ENCODE measurements at places on chromosomes 3 and 15.

- no peak for DNase-seq
Observed at GRCh38 chr3:150762662-150763121, 277 bp downstream of the SIAH2 start.

DNA sequence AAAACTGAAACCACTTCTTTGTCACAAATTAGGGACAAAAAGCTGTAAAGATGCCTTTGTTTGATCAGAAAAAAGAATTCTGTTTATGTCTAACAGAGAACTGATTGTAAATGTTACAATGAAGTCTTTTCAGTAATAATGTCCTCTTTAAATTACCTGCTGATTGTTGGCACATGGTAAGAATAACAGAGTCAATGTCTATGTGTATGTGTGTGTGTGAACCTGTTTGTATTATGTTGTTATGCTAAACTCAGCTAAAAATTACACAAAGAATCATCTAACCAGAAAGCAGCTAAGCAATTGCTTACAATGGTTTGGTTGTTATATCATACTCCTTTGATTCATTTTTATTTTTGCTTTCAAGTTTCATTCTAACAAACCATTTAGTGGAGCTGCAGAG lies 159.1 kb upstream of the PDZRN3 start:
- DNase-seq: no peak

- no peak for DNase-seq
Observed at GRCh38 chr15:58479941-58480340, 48.1 kb downstream of the LIPC start.

DNA sequence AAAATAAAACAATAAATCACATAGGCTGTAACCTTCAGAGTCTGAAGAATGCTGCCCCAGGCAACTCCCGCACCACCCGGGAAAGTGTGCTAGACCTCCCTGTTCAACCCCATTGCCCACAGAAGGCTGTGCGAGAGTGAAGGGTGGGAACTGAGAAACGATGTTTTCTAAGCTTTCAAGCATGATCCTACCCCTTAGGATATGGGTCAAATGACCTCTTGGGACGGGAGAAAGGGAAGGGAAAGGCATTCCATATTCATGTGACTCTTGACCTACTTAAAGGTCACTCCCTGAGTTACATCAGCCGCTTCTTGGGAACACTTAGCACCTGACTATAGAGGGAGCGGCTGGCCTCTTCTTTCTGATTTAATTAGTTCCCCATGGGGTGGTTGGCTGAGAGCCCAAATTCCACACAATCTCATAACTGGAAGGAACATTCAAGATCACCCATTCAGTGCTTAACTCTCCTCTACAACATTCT lies 114.7 kb upstream of the SLC24A5 start:
- no peak for DNase-seq

GRCh38 chr15:80710635-80711554 lies 15.8 kb downstream of the ABHD17C start:
- peak; percentile 60 for DNase-seq

DNA sequence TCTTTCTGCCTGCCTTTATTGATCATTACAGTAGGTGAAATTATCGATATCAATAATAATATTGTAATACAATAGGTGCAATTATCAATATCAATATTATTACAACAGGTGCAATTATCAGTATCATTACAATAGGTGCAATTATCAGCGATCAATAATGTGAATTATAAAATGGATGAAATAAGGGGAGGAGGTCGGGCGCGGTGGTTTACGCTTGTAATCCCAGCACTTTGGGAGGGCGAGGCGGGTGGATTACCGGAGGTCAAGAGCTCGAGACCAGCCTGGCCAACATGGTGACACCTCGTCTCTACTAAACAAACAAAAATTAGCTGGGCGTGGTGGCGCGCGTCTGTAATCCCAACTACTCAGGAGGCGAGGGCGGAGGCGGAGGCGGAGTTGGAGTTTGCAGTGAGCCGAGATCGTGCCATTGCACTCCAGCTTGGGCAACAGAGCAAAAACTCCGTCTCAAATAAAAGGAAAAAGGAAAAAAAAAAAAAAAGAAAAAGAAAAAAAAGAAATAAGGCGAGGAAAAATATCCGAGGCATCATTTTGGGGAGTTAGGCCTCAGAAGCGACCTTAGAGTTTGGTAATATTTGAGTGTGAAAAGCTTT lies 611 bp upstream of the BNIP2 start:
- peak; percentile 86 for DNase-seq

DNA sequence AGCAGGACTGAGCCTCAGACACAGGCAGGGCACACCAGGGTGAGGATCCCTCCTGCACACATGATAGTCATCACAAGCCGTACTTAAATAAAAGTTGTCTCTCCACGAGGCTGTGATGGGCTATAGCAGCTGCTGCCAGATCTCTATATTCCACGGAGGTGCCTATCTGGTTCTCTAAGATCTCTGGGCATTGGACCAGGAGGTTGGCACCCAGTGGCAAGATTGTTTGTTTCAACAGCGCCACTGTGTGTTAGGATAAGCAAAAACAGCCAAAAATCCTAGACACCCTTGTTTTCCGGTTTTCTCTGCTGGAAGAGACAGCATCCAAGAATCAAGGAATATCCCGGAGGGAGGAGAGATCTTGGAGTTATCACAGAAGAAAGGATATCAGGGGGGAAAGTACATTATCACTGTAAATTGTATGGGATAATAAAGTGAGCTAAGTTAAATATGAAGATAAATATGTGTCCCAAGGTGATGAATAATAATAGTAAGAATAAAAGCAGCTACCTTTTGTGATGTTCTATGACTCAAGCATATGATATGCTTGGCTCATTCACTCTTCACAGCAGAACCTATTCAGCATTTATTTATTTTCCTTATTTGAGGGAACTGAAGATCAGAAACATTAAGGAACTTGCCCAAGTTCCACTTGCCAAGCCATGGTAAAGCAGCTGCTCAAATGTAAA lies 90.6 kb upstream of the AKAP13 start:
- peak; percentile 49 for DNase-seq

DNA sequence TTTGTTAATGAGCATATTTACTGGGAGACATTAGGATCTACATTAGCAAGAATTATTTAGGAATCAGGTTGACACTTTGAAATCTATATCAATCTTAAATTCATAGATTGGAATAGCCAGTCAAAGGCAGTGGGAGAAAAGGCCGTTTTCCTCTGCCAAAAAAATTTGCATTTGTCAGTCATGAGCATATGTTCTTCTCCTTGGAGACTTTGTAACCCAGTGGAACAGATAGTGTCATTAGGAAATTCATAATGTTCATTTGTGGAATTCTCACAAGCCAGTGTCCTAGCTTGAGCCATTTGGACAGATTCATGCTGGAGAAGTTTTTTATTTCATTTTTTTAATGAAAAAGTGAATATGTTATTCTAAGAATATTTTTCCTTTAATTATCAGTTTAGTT lies 260.1 kb downstream of the OXSM start:
- no peak for DNase-seq

- no peak for DNase-seq
Observed at GRCh38 chr3:49460188-49460890, 9.7 kb upstream of the DAG1 start.

DNA sequence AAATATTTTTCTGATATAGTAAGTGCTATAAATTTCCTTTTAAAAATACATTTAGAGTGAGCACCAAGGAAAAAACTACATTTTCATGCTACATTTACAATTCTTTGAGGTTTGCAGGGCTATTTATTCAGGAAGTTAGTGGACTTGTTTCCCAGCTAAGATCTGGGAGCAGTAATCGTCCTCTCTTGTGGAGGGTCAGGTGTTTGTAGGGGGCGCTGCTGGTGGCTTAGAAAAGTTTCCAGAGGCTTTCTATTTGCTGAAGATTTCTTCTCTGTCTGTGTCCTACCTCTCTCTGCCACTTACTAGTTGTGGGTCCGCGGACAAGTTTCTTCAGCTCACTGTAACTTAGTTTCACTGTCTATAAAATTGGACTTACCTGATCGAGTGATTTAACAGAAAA lies 163.9 kb downstream of the PEX5L start:
- no peak for DNase-seq

GRCh38 chr3:170802164-170803151 lies 67.5 kb downstream of the RPL22L1 start:
- DNase-seq: no peak

DNA sequence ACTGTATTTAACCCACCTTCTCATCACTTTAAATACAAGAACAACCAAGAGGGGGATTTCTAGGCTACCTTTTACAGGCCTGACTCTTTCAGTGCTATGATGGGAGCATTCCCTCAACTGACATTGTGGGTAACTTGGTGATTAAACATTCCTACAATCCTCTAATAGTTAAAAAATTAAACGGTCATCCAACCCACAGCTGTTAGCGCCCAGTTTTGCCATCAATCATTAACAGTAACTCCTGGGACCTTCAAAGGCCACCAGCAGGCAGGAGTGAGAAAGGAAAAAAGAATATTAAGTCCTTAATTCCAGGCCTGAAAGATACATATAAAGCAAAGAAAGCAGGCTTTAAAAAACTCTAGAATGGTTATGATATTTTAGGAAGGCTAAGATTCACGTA lies 512.1 kb downstream of the MAGI1 start:
- no peak for DNase-seq

DNA sequence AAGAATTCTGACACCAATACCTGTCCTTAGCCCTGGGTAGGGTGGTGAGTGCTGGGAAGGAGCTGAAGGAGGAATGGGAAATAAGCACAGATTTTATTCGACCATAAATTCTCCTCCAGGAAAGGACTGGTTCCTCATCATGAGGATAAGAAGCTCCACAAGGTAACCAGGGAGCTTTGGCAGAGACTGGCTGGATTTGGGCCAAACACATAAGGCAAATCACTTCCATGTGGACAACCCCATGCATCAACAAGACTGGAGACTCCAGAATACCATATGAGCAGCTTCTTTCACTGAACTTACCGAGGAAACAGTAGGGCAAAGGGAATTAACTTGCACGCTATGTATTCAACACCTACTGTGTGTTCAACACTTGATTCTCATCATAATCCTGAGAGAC lies 312.5 kb downstream of the NTRK3 start:
- no peak for DNase-seq

GRCh38 chr3:125654526-125654925 lies 59.2 kb upstream of the OSBPL11 start:
- DNase-seq: no peak

GRCh38 chr3:38469852-38470251 lies 16.2 kb downstream of the ACVR2B start:
- no peak for DNase-seq

- DNase-seq: peak; percentile 81
Observed at GRCh38 chr15:40776537-40777141, 6.9 kb downstream of the C15orf62 start.

- no peak for DNase-seq
Observed at GRCh38 chr3:171415070-171415469, 45.1 kb downstream of the TNIK start.

GRCh38 chr15:57306944-57307411 lies 69.3 kb upstream of the CGNL1 start:
- DNase-seq: no peak

GRCh38 chr15:78112551-78112950 lies 18.7 kb downstream of the CIB2 start:
- no peak for DNase-seq

GRCh38 chr3:53650424-53650823 lies 156.0 kb downstream of the CACNA1D start:
- DNase-seq: no peak

- peak; percentile 48 for DNase-seq
Observed at GRCh38 chr3:156681002-156681401, 6.6 kb downstream of the TIPARP start.

DNA sequence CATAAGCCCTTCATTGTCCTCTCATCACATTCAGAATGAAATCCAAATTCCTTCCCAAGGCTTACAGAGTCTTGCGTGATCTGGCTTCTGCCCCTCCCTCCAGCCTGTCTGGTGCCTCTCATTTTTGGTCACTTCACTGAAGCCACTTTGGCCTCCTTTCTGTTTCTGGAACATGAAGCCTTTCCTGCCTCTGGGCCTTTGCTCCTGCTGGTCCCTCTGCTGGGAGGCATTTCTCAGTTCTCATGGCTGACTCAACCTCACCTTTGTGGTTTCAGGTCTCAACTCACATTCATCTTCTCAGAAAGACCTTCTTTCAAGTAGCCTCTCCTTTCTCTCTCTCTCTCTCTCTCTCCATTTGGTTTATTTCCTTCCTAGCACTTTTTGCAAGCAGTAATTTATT lies 43.9 kb upstream of the BHLHE40 start:
- DNase-seq: no peak

DNA sequence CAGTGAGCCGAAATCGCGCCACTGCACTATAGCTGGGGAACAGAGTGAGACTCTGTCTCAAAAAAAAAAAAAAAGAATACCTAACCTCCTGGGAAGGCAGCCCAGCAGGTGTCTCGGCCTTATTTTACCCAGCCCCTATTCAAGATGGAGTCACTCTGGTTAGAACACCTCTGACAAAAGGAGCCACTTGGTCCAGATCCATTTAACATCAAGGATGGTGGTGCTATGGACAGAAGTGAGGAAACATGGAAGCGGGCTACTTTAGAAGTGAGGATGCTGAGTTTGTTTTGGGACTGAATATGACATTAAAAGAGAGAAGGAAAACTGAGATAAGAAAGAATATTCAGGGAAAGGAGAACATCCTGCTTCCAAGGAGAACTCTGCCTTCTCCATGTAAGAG lies 14.7 kb downstream of the GLDN start:
- DNase-seq: no peak

GRCh38 chr3:10394491-10395025 lies 73.6 kb upstream of the SEC13 start:
- DNase-seq: no peak

DNA sequence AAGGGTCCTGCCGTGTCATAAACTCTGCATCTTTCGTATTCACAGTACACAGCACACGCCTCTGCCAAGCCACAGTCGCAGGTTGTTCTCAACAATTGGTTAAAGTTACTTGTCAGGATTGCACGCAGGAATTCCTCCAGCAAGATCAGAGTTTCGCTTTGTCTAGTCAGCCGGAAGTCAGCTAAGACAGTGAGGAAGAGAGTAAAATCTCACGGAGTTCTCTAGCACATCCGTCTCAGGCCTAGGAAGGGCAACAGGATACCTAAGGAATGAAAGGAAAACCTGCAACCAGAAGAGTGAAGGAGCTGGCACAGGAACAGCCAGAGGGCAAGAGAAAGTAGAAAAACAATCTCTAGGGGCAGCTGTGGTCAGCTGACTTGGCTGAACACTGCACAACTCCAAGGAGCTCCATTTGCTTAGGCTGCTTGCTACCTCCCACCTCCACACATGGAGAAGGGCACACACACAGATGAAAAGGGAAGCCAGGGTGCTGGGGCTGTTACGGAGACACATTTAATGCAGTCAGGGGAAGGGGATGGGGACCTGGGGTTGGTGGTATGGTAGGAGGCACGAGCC lies 23.7 kb downstream of the RORA start:
- DNase-seq: no peak

DNA sequence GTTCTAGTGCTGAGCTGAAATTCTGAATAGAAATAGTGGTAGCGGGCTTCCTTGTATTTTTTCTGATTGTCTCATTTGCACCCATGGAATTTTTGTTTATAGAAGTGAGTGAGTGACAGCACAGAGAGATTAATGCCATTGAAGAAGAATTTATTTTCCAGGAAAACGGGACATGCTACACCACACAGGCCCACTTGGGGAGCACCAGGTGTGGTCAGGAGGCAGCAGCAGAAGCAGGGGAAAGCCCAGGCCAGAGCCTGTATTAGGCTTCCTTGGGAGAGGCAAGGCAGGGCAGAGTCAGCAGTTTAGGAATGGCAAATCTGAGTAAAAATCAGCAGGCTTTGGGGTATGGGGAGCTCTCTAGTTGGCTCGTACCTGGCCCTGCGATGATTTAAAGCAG lies 88.4 kb upstream of the ATP11B start:
- DNase-seq: no peak

- no peak for DNase-seq
Observed at GRCh38 chr3:32501783-32502117, 902 bp downstream of the CMTM6 start.
